ENCODE measurements at places on chromosomes 12 and 14.

DNA sequence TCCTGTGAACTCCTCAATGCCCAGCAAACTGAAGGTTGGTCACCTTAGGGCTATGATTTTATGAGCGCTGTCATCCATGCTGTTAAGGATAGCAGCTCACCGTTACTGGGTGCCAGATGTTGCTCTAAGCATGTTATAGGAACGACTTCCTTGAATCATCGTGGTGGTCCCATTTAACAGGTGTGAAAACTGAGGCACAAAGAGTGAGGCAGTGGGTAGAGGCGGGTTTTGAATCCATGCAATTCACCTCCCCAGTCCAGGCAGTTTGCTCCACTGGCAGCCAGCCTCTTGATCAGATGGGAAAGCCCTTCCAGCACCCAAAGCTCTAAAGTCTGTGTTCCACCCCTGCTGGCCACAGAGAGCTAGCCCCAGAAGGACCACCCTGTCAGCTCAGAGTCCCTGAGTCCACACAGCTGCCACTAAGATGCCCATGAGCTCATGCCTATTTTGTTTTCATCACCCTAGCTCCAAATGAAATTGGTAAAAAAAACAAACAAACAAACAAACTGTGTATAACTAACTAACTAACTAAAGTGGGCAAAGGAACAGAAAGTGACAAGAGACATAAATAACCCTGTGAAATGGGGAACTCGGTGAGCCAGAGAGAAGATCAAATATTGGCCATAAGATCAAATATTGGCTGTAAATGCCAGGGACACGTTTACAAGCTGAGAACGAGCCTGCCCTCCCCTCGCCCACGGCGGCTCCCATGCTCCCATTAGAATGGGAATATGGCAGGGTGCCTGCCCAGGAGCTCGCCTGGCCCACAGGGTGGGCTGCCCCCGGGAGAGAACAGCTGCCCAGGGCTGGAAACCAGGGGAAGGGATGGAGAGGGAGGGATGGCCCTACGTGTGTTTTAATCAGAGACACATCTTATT lies 72.3 kb upstream of the RFLNA start:
- DNase-seq = no peak

GRCh38 chr14:50943943-50944646 lies at the start of gene PYGL:
TSS of gene PYGL (minus strand) at chr14:50944483. CDS start at chr14:50944403, 80 bp downstream.
- peak; percentile 37 for DNase-seq

- no peak for DNase-seq
These were observed 14.1 kb downstream of the RILPL1 start for GRCh38 chr12:123519141-123520001.

GRCh38 chr12:88325076-88325815 lies 183.1 kb downstream of the TMTC3 start:
- no peak for DNase-seq

DNA sequence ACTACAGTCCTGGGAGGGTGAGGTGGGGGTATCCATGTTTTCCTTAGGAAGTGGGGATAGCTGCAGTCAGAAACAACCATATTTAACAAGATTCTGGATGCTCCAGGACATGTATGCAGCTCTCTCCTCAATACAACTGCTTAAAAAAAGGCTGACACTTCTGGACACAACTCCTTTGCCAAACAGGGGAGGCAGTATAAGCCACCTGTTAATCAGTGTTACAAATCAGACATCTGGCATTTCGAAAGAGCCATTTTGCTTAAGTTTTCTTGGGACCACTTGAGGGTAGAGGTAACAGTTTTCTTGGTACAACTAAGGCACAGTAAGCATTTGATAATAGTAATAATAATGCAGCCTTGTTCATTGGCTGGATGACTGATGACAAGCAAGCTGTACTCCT lies 47.1 kb downstream of the RPGRIP1 start:
- DNase-seq = no peak

- DNase-seq = no peak
These were observed 34.4 kb upstream of the GALNT9 start for GRCh38 chr12:132363661-132364347.

DNA sequence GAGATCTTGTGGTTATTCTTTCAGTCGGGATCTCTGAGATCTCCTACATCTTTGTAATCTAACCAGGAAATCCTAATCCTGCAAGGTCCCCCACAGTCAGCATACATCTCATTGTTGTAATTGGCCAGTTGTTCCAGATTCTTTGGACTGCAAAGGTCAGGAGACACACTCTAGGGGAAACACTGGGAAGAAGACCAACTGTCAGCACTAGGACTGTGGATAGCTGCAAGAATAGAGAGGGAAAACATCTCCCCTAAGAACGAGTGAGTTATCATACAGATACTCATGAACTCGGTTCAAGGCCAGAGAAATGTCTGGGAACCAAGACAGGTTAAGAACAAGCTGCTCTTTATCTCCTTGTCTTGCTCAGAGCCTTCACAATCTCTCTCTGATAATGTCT lies 217.9 kb upstream of the TMPO start:
- DNase-seq = no peak

- no peak for DNase-seq
These were observed 670 bp downstream of the CCNB1IP1 start for GRCh38 chr14:20332431-20332787.

DNA sequence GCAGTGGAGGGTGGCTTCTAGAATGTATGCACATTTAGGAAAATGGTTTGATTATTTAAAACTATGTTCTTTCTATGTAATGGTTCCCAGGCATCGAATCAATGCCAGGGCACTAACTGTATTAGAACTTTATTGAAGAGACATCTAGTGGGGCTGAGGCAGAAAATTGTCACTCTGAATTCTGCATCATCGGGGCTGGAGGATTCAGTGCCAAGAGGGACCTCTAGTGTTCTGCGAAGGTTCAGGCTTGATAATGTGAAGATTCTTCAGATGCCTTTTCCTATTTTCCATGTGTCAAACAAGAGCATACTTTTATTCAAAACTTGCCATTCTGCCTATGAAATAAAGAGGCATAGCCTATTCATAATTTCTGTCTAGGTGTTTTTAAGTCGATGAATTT lies 146.3 kb downstream of the CAND1 start:
- DNase-seq = no peak

GRCh38 chr12:124487834-124488165 lies 79.6 kb downstream of the NCOR2 start:
- DNase-seq = no peak

DNA sequence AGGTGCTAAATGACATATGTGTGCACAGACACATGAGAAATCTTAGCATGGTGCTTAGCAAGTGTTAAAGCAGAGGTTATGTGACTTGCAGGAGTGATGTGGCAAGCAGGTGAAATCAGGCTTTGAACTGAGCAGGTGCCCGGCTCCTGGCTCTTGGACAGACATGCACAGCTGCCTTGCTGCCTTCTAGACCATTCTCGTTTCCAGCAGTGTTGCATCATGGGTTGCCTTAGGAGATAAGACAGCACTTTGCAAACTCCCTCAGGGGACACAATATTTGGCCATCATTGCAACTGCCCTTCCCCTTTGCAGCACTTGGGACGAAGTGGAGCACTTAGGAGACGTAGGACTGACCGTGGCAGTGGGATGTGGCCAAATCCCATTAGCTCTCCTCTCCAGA lies 17.2 kb upstream of the GSC start:
- no peak for DNase-seq

DNA sequence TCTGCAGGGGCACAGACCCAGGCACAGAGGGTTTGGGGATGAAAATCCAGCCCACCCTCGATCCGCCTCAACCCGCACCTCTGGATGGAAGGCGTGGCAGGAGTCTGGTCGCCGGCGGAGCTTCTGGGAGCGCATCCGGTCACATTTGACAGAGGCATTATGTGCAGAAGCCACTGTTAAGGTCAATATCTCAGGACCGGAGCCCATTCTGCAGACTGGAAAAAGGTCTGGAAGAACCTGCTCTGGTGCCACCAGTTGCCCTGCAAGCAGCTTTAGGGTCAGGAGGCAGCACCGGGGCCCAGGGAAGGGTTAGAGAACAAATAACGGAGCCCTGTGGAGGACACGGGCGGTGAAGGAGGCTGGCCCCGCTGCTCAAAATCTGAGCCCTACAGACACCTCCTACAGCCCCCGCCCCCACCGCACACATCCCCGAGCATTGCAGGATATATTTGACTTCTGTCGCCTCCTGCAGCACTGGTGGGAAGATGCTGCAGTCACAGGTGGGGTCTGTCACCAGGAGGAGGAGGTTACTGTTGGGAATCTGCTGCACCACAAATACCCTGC lies 25.1 kb upstream of the LRTM2 start:
- DNase-seq = no peak

- DNase-seq = no peak
These were observed 28.8 kb downstream of the YEATS4 start for GRCh38 chr12:69388371-69388770.

- no peak for DNase-seq
These were observed 949.2 kb downstream of the GALC start for GRCh38 chr14:87043667-87044200.
